ENCODE measurements at places on chromosomes 1 and 21.

DNA sequence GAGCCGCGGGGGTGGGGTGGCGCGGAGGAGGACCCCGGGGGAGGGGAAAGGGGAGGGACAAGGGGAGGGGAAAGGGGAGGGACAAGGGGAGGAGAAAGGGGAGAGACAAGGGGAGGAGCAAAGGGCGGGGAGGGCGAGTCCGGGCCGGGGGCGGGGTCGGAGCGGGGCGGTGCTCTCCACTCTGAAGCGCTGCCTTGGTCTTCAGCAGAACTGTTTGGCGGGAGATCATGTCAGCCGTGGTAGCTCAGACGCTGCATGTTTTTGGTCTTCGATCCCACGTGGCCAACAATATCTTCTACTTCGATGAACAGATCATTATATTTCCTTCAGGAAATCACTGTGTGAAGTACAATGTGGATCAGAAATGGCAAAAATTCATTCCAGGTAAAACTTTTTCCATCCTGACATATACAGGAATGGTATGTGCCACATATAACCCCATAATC lies 420 bp downstream of the CFAP57 start:
- DNase-seq: peak; percentile 86

GRCh38 chr21:37058261-37058660 lies 14.6 kb downstream of the PIGP start:
- DNase-seq: no peak

- no peak for DNase-seq
Observed at GRCh38 chr1:9150582-9151327, 21.9 kb upstream of the GPR157 start.

DNA sequence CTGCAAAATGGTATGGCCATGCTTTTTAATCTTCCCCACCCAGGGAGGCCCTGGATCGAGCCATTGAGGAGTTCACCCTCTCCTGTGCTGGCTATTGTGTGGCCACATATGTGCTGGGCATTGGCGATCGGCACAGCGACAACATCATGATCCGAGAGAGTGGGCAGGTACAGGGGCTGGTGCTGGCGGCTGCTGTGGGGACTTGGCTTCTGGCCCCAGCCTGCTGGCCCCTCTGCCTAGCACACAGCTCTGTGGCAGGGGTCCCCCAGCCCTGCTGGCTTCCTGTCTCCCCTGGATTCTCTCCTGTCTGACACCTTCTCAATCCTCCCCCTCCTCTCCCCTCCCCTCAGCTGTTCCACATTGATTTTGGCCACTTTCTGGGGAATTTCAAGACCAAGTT lies 72.4 kb downstream of the PIK3CD start:
- no peak for DNase-seq

DNA sequence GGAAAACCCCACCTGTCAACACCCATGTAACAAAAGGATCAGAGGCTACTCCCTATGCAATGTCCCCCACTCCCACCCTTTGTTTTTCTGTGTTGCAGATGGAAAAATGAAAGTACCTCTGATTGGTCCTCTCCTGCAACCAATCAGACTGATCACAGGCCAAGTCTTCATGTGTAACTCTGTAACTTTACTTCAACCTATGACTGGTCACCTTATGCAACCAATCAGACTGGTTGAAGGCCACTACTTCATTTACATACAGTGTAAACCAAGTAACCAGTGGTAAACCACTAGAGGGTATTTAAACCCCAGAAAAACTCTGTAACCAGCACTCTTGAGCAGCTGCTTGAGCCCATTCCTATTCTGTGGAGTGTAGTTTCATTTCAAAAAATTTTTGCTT lies 266.3 kb upstream of the OLFM3 start:
- DNase-seq: no peak

GRCh38 chr1:188128761-188129160 lies 1300.0 kb downstream of the PLA2G4A start:
- no peak for DNase-seq

DNA sequence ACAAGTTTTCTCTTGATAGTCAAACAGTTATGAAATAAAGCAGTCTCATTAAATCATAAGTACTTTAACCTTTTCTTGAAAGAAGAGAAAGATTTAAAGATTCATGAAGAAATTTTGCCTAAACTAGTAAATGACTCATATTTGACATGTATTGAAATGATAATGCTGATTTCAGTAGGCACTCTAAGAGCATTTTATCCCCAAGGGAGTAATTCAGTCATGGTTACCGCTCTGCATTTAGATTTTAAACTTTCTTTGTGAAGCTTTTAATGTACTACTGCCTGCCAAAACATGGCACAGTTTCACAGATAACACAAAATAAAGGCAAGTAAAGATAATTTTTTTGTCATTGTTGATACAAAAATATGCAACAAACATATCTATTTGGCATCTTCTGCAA lies 6.8 kb downstream of the USH2A start:
- DNase-seq: no peak

- DNase-seq: peak; percentile 13
Observed at GRCh38 chr1:33086384-33086850, 5.5 kb downstream of the AZIN2 start.

- DNase-seq: no peak
Observed at GRCh38 chr1:201404055-201404454, 4.9 kb upstream of the LAD1 start.

DNA sequence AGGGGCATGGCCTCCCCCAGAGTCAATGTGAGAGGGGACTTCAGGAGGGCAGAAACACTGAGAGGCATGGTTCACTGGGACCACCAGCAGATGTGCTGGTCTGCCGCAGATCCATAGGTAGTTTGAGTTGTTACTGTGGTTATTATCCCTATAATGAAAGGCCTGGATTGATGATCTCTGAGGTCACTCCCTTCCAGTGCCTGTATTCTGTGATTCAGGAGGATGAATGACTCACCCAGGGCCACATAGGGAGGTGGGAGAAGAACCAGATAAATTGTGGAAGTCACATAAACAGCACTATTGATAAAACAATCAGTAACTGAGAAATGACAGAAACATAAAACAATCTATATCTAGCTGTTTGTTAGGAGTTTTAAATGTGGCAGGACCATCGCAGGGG lies 22.7 kb upstream of the ACTL8 start:
- DNase-seq: no peak

DNA sequence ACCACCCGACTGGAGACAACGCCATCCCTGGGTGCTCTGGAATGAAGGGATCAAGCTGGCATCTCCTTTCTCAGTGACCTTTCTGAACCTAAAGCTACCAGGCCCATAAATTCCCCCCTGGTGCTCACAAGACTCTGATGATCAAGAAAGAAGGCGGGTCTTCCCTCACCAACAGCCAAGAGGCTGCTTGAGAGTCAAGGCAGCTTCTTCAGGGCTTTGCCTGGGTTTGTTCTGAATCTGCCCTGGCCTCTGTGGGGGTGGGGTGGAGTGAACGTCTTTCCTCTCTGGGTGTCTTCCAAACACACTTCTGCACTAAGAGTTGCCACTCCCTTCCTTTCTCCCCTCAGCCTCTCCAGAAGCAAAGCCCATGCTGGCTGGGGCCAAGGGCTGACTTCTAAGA lies 36.1 kb downstream of the CD247 start:
- peak; percentile 50 for DNase-seq

DNA sequence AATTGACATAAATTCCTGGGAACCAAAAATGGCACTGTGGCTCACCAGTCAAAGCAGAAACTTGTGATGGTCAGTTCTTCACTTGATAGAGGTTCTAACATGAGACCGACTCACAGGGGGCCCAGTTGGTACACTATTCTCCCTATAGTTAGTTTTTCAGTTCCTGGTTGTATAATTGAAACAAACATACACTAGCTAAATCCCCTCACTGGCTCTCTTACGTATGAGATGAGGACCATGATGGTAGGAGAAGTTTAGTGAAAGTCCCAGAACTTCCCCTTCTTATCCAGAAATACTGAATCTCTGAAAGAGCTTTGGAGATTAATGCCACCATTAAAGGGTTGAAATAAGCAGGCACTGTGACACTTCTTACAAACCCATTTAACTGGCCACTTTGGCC lies 2.8 kb upstream of the S100B start:
- no peak for DNase-seq

- DNase-seq: no peak
Observed at GRCh38 chr21:36148886-36149285, 7.7 kb upstream of the DOP1B start.

- DNase-seq: no peak
Observed at GRCh38 chr21:39221997-39222486, 38.8 kb upstream of the PSMG1 start.

DNA sequence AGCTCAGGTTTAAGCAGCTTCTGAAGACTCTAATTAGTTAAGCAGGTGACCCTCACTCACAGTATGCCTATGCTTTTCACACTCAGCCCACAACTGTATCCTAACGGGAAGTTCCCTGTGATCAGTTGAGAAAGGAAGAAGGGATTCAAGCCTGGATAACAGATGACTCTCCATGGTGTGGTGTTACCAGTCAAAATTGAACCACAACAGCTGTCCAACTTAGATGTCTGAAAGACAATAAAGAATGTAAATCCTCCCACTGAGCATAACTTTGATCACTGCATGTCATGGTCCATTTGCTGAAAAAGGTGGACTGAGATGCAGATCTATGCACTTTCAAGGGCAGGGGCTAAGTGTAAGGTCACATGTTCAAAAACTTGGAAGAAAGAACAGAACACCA lies 32.3 kb upstream of the DIPK1A start:
- no peak for DNase-seq

DNA sequence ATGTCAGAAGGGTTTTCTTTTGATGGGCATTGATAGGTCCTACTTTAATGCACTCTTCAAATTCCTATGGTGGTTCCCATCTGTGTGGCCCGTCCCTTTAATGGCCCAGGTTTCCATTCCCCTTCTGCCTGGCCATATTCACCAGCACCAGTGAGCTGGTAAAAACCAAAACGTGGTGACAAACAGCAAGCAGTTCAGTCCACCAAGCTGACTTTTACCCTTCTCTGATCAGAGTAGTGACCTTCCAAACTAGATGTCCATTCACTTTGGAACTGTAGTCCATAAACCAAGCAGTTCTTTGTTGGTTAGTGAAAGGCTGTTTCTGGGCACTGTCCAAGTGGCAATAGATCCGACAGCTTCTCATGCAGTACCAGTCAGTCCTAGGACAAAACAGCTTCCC lies 60.5 kb downstream of the SMYD2 start:
- no peak for DNase-seq

DNA sequence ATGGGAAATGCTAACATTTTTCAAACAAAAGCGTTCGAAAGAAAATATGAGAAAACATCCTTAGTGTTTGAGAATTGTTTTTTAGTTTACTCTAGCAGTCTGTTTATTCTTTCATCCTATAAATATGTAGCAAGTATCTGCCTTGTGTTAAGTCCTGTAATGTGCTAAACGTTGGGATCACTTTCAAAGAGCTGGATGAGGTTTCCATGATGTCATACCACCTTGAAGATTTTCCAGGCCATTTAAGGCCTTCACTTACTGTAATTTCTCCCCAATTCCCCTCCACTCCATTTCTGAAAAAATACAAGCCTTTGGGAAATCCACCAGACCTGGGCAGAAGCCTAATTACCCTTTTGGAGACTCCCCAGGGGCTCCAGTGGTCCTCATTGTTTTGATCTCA lies 24.2 kb upstream of the CTBS start:
- no peak for DNase-seq

- no peak for DNase-seq
Observed at GRCh38 chr1:107523061-107523460, 382.2 kb downstream of the NTNG1 start.

GRCh38 chr1:206066479-206067171 lies 13.7 kb downstream of the RHEX start:
- no peak for DNase-seq

GRCh38 chr1:29490204-29490934 lies 254.0 kb downstream of the PTPRU start:
- no peak for DNase-seq

DNA sequence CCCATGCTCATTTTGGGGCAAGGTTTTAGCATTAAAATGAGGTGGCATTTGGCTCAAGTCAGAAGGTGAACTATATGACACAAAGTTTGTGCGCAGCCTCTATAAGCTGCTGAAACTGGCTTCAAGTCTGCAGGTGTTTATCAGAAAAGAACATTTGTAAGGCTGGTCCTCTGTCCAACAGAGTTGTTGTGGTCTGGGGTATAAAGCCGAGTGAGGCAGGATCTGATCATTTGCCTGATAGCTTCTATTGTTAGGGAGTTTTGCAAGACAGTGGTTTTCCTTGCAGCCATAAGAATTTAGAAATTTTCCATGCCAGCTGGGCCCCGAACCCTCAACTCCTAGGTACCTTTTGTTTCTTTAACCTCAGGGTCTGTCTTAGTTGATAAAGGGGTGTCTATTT lies 130.8 kb downstream of the PGBD5 start:
- no peak for DNase-seq

- DNase-seq: no peak
Observed at GRCh38 chr1:182394055-182394775, 2.6 kb upstream of the GLUL start.

- DNase-seq: no peak
Observed at GRCh38 chr1:157472056-157472701, 80.1 kb downstream of the FCRL5 start.

- DNase-seq: no peak
Observed at GRCh38 chr21:36602735-36603134, 96.2 kb upstream of the SIM2 start.

DNA sequence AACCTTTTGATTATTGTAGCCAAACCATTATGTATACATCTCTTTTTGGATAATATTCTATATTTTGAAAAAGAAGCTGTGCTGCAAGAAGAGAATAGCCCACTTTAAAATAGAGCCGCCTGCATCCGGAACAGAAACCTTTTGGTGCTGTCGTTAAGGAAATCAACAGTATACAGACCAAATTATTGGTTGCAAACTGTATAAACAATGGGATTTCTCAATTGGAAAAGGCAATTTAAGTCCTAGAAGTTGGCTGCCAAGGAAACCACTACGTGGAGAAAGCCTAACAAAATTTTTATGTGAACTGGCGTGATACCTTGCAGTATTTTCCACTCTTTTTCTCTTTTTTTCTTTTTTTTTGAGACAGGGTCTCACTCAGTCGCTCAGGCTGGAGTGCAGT lies 25.8 kb downstream of the DESI2 start:
- no peak for DNase-seq

DNA sequence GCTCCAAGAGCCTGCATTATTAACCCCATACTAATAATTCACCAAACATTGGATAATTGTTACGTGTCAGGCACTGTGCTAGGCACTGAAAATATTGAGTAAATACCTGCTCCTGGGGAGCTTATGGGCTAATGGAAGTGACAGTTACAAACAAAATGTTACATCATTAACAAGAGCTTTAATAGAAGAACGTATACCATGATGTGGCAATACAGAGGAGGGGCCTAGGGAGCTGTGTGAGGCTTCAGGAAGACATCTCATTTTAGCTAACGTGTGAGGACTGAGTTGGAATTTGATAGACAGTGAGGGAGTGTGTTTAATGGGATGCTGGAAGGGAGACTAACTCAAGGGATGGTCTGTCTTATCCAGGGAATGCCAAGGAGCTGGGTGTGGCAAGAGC lies 16.5 kb upstream of the TSPAN2 start:
- DNase-seq: no peak

GRCh38 chr1:18230321-18230720 lies 122.7 kb downstream of the IGSF21 start:
- DNase-seq: no peak

All from stimulated activated CD4-positive, alpha-beta T cell treated with anti-CD3 and anti-CD28 coated beads, TNF-alpha, amount 100 ng/mL, for 48 hours (primary cell).